Esophagus squamous epithelium (tissue), 5 donors: ENCODE measurements at places on chromosomes 6 and 20. TPM values are rescaled to one million over a fixed set of nuclear protein-coding genes. Genes with fewer than 3 reads are reported as not detected.

GRCh38 chr6:43703512-43704429 is 16.2 kb upstream of the MRPS18A start:
- peaks cover 53% of the 10 kb centered on the region for H3K4me1 ChIP-seq
- DNase-seq, result no peak
- H3K36me3 ChIP-seq, result no peaks in the 10 kb centered on the region
- no peaks in the 10 kb centered on the region for H3K27me3 ChIP-seq

GRCh38 chr6:16493112-16493511 is 254.7 kb downstream of the GMPR start:
- no peaks in the 10 kb centered on the region for H3K27me3 ChIP-seq
- H3K4me3 ChIP-seq, result no peak overlapping the region
- DNase-seq, result no peak
- H3K27ac ChIP-seq, result no peak overlapping the region
- peaks cover 25% of the 10 kb centered on the region for H3K4me1 ChIP-seq

- H3K27ac ChIP-seq, result no peak overlapping the region
- H3K4me3 ChIP-seq, result no peak overlapping the region
- H3K36me3 ChIP-seq, result no peaks in the 10 kb centered on the region
- no peaks in the 10 kb centered on the region for H3K4me1 ChIP-seq
Observed at GRCh38 chr6:20773822-20774221, 239.6 kb downstream of the CDKAL1 start.

DNA sequence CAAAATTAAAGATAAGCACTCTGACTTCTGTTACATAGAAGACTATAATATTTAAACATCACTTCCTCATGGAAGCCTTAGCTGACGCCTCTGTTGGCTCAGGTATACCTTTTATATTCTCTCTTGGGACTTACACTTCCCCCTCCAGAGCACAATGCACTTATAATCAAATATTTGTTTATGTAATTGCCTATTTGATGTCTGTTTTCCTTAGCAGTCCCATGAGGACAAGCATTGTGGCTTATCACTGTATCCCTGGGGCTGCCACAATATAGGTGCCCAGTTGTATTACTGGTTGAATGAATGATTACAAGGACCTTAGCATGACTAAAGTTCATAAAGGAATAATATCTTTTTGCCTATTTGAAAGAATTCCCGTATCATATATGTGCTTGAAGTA is 186.7 kb upstream of the VGLL2 start:
- no peak overlapping the region for H3K4me3 ChIP-seq
- H3K4me1 ChIP-seq, result no peaks in the 10 kb centered on the region
- no peaks in the 10 kb centered on the region for H3K36me3 ChIP-seq
- no peak for DNase-seq
- no peak overlapping the region for H3K27ac ChIP-seq

DNA sequence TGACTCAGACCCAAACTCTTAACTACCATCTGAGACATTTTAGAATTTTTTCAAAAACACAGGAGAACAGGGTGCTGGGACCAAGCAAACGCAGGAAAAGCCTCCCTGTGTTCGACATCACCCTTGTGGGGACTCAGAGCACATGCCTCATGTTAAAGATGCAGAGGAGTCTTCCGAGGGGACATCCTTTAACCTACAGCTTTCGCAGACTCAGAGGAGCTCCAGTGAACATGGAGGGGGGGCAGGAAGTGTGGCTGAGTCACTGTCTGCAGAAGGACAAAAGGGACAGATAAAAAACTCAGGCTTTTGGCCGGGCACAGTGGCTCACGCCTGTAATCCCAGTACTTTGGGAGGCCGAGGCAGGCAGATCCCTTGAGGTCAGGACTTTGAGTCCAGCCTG is 15.1 kb downstream of the BMP7 start:
- no peaks in the 10 kb centered on the region for H3K27me3 ChIP-seq
- H3K4me3 ChIP-seq, result no peak overlapping the region
- no peaks in the 10 kb centered on the region for H3K4me1 ChIP-seq
- H3K27ac ChIP-seq, result no peak overlapping the region
- no peaks in the 10 kb centered on the region for H3K36me3 ChIP-seq
- DNase-seq, result no peak

DNA sequence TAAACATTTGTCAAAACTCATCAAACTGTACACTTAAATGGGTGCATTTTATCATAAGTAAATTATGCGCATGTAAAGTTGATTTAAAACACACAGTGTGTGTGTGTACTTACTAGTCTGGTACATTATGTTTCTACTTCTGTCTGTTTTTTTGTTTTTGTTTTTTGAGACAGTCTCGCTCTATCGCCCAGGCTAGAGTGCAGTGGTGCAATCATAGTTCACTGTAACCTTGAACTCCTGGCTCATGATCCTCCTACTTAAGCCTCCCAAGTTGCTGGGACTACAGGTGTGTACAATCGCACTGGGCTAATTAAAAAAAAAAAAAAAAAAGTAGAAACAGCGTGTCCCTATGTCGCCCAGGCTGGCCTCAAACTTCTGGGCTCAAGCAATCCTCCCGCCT is 23.0 kb upstream of the FKBP5 start:
- H3K27ac ChIP-seq, result no peak overlapping the region
- no peaks in the 10 kb centered on the region for H3K36me3 ChIP-seq
- H3K27me3 ChIP-seq, result no peaks in the 10 kb centered on the region
- no peak for DNase-seq
- no peaks in the 10 kb centered on the region for H3K4me1 ChIP-seq
- no peak overlapping the region for H3K4me3 ChIP-seq

Gene NRN1
- total RNA-seq, result 0.19 TPM

Gene ZSWIM1
- 6.6 TPM for total RNA-seq

Gene SYCP2
- total RNA-seq, result 0.92 TPM
